ENCODE measurements at places on chromosomes 5 and 9.
A peak's percentile ranks its signal among the peaks of the same experiment; 100 is the strongest.

DNA sequence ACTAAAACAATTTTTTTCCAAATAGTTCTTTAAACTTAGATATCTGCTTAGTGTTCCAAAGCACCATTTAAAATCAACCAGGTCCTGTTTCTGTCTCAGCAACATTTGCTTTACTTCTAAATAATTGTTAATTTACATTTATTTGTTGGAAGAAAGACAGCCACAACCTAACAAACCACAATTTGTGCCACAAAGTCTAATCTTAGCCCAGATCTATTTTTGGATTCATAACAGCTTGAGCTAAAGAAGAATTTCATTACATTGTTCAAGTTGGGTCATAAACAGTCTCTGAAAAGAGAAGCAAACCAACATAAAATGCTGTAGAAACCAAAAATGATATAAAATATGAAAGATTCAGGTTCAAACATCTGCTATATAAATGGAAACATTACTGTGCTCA is 24.4 kb downstream of the MLLT3 start:
- no peak for DNase-seq

DNA sequence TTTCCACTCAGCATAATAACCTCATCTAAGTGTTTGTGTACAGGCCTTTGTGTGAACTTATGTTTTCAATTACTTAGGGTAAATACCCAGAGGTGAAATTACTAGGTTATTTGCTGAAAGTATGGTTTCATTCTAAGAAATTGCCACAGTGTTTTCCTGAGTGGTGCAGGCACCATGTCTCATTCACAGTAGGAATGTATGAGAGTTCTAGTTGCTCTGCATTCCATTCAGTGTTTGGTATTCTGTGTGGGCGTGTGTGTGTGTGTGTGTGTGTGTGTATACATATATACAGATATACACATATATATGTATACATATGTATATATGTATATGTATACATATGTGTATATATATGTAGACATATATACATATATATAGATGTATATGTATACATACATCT is 8.8 kb upstream of the SVEP1 start:
- DNase-seq: no peak

- no peak for DNase-seq
Measured at GRCh38 chr5:57448287-57448686, 34.3 kb downstream of the ACTBL2 start.

DNA sequence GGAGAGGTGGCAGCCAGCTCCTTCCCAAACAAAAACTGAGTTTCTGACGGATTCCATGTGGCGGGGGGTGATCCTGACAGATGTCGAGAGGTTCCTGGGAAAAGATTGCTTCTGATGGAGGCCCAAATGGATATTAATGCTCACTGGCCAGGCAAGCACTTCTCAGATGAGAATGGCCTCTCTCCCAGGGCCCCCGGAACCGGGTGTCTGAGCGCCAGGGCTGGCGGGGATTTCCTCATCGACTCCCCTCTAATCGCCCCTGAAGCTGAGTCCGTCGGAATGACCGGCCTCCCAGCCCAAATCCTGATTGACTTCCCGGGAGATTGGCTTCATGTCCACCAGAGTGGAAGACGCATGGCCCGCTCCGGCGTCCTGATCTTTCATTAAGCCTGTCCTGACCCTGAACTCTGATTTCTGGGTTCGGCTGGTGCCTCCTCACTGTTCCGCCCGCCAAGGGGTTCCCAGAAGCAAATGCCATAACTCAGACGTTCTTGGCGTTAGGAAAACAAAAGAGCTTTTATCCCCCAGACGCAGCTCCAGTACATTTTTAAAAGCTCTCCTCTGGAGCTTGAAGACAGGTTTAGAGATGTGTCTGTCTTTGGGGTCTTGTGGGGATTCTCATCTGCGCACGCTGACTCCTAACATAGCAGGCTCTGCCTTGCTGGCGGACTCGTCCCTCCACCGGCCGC is 17.6 kb downstream of the FIBCD1 start:
- no peak for DNase-seq

- DNase-seq: no peak
Measured at GRCh38 chr9:21029661-21030060, 1.8 kb downstream of the HACD4 start.

- DNase-seq: no peak
Measured at GRCh38 chr5:52342361-52342760, 445.4 kb upstream of the ITGA1 start.

DNA sequence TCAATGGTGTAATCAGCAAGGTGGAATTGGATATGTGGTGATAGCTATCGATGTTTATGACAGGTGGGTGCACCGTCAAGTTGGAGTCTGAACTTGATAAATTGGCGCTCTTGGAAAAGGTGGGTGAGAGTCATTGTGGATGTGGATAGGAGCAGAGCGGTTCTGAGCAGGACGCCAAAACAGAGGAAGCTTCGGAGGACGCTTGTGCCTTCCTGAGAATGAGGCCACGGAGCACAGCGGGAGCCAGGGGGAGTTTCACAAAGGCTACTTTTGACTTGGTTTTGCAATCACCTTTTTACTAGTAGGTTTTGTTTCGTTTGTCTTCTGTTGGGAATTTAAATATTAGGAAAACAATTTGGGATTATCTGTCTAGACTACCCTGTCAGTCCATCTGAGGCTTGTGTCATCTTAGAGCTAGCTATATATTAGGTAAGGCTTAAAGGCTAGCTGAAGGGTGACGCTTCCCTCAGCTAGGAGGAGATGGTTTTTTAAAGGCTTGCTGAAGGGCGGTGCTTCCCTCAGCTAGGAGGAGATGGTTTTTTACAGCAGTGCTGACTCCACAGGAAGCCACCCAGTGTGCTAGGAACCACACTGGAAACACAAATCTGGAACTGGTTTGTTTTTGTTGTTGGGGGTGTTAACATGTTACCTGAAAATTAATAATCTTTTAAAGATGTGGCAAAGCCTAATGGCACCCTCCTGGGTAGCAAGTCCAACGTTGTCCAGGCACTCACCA is 142.4 kb upstream of the IRX4 start:
- no peak for DNase-seq

GRCh38 chr9:115804206-115804605 is 349.4 kb upstream of the PAPPA start:
- DNase-seq: no peak

- DNase-seq: no peak
Measured at GRCh38 chr5:1548702-1549474, 25.1 kb upstream of the LPCAT1 start.

GRCh38 chr5:176365351-176366231 is at the start of gene ARL10:
ARL10 (plus strand) TSS chr5:176365487; CDS start chr5:176365564, 77 bp downstream.
- DNase-seq: no peak

GRCh38 chr9:100222674-100223073 is 123.6 kb downstream of the INVS start:
- DNase-seq: no peak

- DNase-seq: no peak
Measured at GRCh38 chr5:157561110-157561509, 14.5 kb downstream of the ADAM19 start.

GRCh38 chr5:157520911-157521703 is 54.5 kb downstream of the ADAM19 start:
- DNase-seq: no peak

DNA sequence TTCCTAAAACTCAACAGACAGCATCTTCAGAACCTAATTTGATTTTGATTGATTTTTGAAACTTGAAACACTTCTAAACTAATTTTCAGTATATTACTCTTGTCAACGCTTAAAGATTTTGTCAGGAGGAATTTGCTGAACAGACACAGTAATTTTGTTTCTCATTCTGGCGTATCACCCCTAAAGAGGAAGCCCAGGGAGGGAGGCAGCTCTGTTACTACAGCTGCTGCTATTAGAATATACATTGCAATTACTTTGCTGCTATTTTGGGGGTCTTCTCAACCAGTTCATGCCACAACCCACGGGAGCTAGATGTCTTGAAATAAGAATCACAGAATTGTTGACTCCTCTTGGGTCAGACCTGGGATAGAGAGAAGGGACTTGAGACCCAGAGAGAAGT is 122.6 kb downstream of the TLR4 start:
- DNase-seq: no peak

DNA sequence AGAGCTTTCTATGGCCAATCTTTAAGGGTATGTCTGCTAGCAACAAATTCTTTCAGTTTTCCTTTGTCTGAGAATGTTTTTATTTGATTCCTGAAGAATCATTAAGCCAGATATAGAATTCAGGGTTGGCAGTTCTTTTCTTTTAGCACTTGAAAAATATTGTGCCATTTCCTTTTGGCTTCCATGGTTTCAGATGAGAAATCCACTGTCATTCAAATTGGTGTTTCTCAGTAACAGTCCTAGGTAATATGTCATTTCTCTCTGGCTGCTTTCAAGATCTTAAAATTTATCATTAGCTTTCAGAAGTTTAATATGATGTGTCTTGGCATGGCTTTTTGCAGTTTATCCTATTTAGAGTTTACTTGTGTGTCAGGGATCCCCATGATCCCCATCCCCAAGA is 67.7 kb downstream of the TEX10 start:
- DNase-seq: no peak

DNA sequence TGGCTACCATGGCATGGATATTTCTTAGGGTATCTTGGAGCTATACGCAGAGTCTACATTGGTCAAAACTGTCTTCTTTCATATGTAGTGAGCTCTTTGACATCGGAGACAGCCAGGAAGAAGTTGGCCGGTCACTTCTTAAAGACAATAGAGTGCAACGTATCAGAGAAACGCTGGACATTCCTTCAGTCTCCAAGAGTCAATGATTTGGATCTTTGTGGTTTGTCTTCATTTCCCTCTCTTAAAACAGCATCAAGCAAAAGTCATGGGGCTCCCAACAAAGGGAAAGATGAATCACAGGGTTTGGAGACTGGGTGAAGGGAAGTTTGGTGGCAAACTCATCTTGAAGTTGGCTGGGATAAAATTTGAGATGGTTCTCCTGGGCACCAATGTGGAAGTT is 320.1 kb downstream of the AGTPBP1 start:
- DNase-seq: no peak

GRCh38 chr5:115661101-115661500 is 35.3 kb upstream of the TMED7 start:
- no peak for DNase-seq

DNA sequence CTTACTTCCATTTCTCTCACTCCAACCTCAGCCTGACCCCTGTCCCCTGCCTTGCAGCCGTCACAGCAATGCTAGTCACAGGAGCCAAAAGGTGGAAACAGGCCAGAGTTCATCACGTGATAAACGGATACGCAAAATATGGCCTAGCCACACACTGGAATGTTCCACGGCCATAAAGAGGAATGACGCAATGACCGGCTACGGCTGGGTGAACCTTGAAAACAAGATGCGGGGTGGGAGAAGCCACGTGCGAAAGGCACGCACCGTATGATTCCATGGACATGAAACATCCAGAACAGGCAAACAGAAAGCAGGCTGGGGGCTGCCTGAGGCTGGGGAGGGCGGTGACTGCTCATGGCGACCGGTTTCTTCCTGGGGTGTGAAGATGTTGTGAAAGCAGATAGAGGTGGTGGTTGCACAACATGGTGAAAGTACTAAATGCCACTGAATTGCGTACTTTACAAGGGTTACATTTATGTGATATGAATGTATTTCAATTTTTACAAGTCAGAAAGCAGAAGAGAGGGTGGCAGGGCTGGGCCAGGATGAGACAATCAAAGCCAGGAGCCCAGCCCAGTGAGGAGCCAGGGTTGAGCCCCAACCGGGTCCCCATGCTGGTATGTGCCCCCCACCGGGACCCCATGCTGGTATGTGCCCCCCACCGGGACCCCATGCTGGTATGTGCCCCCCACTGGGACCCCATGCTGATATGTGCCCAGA is 117.8 kb upstream of the SARDH start:
- no peak for DNase-seq

DNA sequence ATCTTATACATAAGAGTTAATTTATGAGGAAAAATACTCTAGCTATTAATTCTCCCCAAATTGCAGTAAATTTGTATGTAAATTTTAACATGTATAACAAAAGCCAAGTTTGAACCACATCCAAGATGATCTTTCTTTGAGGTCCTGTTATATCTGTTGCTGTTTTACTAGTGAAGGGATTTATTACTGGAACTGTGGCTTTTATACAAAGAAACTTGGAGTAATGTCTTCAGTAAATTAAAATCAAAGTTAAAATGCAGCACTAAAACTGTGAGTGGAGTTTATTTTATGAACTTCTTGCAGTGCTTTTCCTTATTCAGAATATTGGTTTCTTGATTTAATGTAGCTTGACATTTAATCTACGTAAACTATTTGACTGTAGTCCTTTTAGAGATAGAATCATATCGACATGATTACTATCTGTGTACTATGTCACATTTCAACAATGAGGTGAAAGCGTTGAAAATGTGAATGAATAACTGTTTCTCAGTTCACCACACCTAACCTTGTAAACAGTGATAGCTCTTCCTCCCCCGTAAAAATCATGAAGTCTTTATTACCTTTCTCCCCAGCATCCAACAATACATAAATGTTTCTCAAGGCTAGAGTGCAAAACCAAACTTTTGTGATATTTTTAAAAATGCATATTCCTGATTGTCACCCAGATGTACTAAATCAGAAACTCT is 53.2 kb upstream of the ISOC1 start:
- no peak for DNase-seq

DNA sequence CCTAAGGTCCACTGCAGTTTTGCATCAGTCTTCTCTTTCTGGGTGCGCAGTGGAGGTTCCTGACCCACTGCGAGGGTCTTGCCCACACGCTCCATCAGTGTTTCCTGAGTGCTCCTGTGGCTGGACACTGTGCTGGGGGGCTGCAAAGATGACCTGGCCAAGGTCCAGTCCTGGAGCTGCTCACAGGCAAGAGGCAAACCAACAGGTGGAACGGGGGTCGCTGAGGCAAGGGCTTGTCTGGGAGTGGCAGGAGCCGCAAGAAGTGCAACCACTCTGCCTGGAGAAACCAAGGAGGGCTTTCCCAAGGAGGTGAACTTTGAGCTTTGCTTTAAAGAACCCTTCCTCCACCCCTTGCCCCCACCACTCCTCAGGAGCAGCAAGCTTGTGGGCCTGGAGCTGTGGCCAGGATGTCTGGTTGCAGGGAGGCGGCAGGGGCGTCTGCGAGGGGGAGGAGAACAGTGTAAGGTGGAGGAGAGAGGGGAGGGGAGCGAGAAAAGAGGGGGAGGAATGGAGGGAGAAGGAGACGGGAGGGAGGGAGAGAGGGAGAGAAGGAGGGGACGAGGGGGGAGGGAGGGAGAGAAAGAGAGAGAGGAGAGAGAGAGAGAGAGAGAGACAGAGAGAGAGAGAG is 444 bp upstream of the CPLX2 start:
- no peak for DNase-seq

DNA sequence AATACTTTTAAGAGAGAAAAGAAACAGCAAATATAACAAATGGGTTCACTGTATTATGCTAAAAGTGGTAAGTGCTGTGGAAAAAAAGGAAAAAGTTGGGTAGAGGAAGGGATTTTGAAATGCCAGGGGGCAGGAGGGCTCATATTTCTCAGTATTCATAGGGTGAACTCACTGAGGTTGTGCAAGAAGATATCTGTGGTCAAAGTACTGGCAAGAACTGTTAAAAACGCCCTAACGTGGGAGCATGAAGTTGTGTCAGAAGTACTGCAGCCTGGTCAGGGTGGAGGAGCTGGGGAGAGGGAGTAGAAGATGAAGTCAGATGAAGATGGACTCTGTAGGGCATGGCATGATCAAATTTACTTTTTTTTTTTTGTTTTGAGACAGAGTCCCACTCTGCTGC is 31.2 kb upstream of the SLC28A3 start:
- no peak for DNase-seq

- no peak for DNase-seq
Measured at GRCh38 chr9:127027694-127028093, 94.7 kb downstream of the ANGPTL2 start.

GRCh38 chr9:137067860-137068538 is 2.4 kb downstream of the SAPCD2 start:
- DNase-seq: peak; percentile 55
